ENCODE measurements at places on chromosomes 12 and 14.
A peak's percentile ranks its signal among the peaks of the same experiment; 100 is the strongest.

DNA sequence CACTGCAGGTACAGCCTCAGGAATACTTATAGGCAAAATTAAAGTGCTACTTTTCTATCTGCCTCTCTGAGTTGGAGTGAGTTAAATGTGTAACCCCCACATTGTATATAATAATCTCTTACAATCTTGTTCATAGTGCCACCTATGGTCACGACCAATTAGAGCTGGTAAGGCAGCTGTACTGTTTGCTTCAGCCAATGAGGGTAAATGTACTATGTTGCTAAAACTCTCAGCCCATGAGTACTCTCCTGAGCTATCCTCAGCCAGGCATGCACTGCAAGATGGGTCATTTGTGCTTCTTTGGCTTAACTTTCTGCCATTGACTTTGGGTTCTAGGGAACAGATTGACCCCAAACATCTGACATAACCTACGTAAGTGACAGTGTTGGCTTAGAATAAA lies 15.0 kb upstream of the MDM2 start:
- DNase-seq, result no peak

DNA sequence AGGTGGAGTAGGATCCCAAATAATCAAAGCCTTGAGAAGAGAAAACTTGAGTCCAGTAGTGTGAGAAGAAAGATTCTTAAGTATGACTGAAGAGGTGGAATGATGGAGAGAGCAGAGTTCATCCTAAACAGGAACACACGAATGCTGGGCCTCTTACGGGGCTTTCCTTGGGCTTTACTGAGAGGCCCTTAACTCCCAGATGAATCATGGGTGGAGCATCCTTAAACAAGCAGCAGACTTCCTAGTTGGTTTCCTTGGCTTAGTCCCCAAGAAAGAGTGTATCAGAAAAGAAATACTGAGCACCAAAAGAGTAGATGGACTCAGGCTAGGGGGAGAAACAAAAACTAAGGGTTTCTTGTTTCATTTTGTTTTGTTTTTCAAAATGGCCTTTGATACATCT lies 132.5 kb downstream of the GPR135 start:
- no peak for DNase-seq

GRCh38 chr14:90870950-90871604 lies 54.8 kb upstream of the TTC7B start:
- no peak for DNase-seq

DNA sequence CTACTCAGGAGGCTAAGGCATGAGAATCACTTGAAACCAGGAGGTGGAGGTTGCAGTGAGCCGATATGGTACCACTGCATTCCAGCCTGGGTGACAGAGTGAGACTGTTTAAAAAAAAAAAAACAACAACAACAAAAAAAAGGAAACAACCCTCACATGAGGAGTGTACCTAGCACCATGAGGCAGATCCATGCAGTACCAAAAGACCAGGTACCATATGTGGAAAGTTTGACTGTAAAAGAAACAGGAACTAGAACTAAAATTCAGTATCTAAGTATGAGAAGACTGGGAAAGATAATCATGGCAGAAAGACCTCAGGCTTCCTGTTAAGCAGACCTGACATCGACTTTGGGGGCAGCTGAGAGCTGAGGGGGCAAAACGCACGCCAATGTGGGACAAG lies 55.1 kb downstream of the TRAFD1 start:
- DNase-seq, result no peak

GRCh38 chr14:36751106-36751505 lies 89.4 kb downstream of the PAX9 start:
- no peak for DNase-seq

GRCh38 chr14:80751285-80751684 lies 190.3 kb downstream of the CEP128 start:
- DNase-seq, result no peak

DNA sequence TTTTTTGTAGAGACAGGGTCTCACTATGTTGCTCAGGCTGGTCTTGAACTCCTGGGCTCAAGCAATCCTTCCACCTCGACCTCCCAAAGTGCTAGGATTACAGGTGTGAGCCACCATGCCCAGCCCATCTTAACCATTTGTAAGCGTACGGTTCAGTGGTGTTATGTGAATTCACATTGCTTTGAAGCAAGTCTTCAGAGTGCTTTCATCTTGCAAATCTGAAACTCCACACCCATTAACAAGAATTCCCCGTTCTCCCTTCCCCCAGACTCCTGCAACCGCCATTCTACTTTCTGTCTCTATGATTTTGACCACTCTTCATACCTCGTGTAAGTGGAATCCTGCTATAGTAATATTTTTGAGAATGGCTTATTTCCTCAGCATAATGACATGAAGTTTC lies 24.9 kb upstream of the BICDL1 start:
- no peak for DNase-seq

DNA sequence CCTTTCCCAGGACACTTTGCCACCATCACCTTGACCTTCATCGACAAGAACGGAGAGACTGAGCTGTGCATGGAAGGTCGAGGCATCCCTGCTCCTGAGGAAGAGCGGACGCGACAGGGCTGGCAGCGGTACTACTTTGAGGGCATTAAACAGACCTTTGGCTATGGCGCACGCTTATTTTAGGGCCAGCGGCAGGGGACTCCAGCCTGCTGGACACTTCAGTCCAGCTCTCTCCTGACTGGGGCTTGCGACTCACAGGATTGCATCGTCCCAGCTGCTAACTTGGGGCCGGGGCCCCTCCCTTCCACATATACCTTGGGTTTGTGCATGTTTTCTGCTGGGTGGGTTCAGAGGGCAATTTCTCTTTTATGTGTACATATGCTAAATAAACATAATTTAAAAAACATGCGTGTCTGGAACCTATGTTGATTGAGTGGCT lies 11.2 kb downstream of the AHSA1 start:
- DNase-seq, result no peak

DNA sequence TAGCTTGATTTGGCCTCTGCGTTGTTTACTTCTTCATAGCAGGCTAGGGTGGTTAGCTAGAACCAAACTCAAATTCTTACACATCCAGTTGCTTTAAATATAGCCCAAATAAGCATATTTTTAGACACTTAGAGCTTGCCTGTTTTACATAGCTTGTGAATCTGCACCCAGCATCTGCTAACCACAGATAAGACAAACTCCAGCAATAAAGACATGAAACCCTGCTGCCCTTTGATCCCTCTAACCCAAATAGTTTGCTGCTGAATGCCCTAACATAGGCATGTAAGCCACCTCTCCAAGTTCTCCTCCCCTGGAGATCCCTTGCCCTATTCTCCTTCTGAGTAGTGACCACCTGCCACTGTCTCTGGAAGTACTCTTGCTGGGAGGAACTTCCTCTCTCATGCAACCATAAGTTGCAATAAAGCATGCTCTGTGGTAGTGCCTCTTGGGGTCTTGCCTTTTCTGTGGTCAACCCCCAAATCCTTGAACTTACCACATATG lies 185.6 kb downstream of the TMEM117 start:
- no peak for DNase-seq

- DNase-seq, result peak; percentile 67
Observed at GRCh38 chr14:58805057-58805456, 167.3 kb downstream of the DACT1 start.

DNA sequence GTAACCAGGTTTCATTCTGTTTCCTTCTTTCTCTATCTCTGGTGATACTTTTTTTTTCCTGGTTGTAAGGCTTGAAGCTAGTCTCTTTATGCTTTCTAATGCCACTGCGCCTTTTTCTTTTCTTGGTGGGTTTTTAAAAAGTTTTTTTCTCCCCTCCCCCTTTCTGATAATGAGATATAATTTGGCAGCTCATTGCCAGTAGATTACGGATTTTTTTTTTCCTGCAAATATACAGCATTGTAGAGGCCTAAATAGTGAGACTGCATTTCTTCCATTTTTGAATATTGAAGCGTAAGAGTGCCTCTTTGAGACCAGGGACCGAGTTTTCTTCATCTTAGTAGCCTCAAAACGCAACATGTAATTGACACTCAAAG lies 1.1 kb downstream of the PAPOLA start:
- DNase-seq, result no peak

DNA sequence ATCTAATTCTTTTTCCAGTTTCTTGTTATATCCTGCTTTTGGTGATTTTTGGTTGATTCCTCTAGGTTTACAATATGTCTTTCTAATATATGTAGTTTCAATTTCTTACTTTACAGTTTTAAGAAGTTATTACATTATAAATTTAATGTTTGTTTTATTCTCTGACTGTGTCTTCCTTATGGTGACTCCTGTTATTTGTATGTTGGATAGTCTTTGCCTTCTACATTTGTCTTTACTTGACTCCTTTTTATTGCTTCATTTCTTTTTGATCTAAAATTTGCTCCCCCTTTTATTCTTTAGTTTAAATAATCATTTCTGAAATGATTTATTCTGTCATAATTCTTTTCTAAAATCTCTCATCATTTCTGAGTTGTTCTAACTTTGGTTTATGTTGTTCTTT lies 125.8 kb downstream of the CCDC91 start:
- DNase-seq, result no peak

DNA sequence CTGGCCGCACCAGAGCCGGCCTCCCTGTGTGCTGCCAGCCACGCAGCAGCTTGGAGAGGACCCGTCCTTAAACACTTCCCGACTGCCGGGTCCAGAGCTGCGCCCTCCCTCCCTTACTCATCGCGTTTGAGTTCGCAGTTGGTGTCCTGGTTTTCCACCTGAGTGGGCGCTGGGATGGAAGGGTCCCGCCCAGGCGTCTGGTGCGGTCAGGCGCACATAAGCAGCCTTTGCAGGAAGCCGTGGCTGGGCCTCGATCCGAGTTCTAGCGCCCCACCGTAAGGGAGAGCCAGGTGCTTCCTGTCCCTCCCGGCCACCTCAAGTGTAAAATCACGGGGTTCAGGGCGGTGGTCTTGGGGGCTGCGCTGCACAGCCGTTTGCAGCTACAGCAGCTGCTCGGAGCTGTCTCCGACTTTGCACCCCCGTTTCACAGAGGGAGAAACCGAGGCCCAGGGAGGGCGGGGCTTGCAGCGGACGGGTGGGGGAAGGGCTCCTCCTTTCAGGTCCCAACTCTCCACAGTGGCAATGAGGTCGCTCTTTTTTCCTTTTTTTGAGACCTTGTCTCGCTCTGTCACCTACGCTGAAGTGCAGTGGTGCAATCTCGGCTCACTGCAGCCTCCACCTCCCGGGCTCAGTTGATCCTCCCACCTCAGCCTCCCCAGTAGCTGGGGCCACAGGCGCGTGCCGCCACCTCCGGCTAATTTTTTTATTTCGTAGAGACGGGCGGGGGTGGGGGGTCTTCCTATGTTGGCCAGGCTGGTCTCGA lies 51.3 kb downstream of the LRCOL1 start:
- no peak for DNase-seq

DNA sequence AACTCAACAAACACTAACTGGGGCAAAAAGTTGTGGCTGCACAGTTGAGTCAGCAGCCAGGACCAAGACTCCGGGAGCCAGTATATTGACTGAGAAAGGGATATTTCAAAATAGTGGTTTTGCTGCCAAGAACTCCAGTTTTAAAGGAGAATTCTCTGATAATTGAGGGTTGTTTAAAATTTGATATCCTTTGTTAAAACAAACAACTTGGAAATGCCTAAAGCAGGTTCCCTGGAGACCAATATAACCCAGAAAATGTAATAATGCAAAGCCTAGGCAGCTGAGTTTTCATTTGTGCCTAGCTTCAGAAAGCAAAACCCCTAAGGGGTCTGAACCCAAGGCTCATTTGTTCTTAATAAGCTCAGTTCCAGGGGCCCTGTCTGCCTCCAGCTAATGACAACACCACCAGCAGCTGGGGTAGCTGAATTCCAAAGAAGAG lies 311.7 kb upstream of the CCDC196 start:
- DNase-seq, result no peak

DNA sequence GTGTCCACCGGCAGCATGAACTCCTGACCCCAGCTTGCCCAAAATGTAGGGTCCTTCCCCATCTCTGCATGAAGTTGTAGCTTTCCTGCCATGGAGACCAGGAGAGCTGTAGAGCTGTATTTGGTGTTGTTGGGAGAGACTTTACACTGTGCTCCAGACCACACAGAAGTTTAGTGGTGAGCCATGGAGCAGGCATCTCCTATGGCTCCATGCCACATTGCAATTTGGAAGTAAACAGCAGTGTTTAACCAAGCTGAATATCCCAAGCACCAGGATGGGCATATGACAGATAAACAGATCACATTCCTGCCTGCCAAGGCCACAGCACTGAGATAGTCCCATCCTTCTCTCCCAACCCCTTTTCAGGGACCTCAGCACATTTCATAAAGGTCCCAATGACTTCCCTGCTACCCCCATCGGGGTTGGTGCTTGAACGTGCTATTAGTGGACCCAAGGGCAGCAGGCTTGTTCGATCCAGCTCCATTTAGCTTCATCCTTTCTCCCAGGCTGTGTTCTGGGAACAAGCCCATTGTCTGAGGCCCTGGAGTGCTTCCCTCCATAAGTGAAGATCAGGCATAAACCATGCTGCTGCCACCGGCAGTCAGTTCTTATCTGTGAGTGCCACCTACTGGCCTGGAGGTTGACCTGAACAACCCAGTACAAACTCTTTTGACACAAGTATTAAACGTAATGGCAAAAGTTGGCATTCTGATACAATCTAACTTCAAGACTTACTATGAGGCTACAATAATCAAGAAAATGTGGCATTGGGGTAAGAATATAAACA lies 172.3 kb upstream of the ATXN7L3B start:
- DNase-seq, result peak; percentile 10

DNA sequence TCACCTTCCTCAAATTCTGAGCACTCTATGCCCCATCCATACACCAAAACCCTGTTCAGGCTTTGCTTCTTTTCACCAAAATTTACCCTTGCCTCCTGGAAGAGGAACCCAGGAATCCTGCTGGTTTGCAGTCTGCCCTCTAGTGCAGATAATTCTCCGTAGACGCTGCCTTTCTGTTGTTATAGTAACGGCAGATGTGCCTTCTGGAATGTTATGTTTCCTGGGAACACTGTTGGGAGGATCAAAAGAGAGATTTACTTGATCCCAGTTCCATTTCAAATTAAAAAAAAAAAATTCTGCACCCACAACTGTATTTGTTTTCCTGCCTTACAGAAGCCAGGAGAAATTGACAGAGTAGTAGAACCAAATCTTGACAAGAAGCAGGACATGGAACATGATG lies 104.2 kb upstream of the RMST start:
- no peak for DNase-seq

- no peak for DNase-seq
Observed at GRCh38 chr12:101044512-101045059, 165.5 kb downstream of the SLC5A8 start.

GRCh38 chr12:113278633-113279032 lies 56.3 kb downstream of the SLC8B1 start:
- DNase-seq, result no peak

GRCh38 chr14:97177016-97177415 lies 379.8 kb downstream of the VRK1 start:
- DNase-seq, result no peak

DNA sequence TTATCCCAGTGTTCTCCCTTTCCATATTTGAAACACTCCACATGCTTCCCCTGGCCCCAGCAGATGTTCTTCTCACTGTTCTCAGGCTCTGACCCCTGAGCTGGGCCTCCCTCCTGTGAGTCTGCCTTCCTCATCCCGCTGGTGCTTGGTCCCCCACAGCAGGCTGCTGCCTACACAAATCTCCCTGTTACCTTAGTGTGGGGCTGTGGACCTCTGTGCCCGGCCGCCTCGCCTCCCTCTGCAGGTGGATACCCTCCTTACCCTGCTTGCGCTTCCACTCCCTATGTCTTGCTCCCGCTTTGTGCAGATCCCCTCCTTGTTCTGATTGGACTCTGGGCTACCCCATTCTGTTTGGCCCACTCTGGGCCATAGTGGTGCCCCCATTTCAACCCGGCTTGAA lies 6.9 kb downstream of the DERA start:
- no peak for DNase-seq

- no peak for DNase-seq
Observed at GRCh38 chr12:32964981-32965585, 68.5 kb upstream of the PKP2 start.
